Hair follicular keratinocyte (primary cell): ENCODE measurements at places on chromosomes 11 and 22. TPM values are rescaled to one million over a fixed set of nuclear protein-coding genes. Genes with fewer than 3 reads are reported as not detected.

Gene DGAT2
- 2.3 and 2.4 TPM in 2 replicates for total RNA-seq

Gene MACROD1
- 9.5 and 33.2 TPM in 2 replicates for total RNA-seq

Gene GAL
- 5.4 and 6.1 TPM in 2 replicates for total RNA-seq

Gene CDPF1
- total RNA-seq: 8.4 and 8.6 TPM in 2 replicates

Gene BRMS1
- 64.3 and 101 TPM in 2 replicates for total RNA-seq

Gene OR5J2
- total RNA-seq: not detected in 2 replicates

Gene KIRREL3
- not detected in 2 replicates for total RNA-seq

Gene CLCF1
- total RNA-seq: 4.6 and 4.7 TPM in 2 replicates

Gene CDC42BPG
- total RNA-seq: 3.8 and 8.1 TPM in 2 replicates

Gene ENTHD1
- not detected in 2 replicates for total RNA-seq

Gene CTSF
- 3.9 and 5.0 TPM in 2 replicates for total RNA-seq
